ENCODE measurements at places on chromosomes 11 and 22.

GRCh38 chr11:6828103-6828502 is 17.4 kb upstream of the OR10A5 start:
- DNase-seq, result no peak

GRCh38 chr22:23514322-23515038 is 65.6 kb downstream of the IGLL1 start:
- DNase-seq, result no peak

DNA sequence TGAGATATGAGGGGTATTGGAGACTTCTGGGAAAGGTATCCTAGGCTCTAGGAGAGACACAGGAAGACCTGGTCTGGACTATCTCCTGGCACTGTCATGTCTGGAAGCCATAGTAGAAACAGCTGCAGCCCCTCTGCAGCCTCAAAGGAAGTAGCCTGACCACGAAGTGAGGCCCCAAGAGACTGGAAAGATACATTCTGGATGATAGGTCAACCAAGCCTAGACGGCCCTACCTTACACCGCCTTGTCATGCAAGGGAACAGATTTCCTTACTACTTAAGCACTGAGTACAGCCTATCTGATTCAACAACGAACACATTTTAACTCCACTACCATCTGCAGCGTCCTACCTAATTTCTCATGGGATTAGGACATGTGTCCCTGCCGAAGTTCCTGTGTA is 31.1 kb downstream of the UQCR10 start:
- DNase-seq, result no peak

GRCh38 chr11:64918017-64918416 is 1.0 kb upstream of the ATG2A start:
- DNase-seq, result no peak

- no peak for DNase-seq
Observed at GRCh38 chr11:10638316-10638925, 55.1 kb downstream of the IRAG1 start.

DNA sequence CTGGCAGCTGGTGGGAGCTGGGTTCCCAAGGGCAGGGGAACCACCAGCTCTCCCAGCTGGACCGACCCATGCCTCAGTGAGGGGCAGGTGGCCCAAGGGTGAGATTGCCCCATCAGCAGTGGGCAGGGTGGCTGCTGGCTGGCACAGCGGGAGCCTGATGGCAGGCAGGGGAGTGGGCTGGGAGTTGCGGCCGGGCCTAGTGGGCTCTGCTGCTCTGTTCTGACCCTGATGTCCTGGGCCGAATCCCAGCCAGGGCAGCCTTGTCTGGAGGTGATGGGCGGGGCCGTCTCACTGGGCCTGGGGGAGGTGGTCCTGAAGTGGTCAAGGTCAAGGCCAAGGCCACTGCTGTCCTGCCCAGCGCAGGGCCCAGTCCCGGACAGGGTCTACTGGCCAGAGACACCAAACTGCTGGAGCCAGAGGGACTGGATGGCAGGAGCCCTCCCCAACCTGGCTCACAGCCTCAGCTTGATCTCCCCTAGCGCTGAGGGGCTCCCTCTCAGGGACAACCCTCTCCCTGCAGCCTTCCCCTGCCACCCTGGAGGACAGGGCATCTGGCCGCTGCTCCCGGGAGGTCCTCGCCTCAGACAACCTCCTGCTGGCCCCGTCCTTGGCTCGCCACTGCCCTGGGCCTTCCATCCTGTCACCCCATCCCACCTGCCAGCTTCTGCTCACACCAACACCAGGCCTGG is 26.5 kb upstream of the PPARA start:
- no peak for DNase-seq

DNA sequence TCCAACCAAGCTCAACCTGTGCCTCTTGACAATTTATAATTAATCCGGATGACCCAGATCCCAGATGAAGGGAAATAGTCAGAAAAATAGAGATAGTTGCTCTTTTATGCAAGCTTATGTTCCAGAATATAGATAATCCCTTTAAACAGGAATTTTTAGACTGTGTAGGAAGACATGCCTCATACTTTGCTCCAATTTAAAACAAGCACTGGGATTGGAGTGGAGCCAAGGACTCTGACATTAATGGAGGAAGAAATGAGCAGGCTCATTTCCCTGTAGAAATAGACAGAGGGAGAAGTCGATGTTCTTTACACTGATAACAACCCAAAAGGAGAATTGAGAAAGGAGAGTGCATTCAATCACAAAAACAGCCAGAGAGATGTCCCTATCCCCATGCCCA is 70.1 kb upstream of the LRRC55 start:
- no peak for DNase-seq

DNA sequence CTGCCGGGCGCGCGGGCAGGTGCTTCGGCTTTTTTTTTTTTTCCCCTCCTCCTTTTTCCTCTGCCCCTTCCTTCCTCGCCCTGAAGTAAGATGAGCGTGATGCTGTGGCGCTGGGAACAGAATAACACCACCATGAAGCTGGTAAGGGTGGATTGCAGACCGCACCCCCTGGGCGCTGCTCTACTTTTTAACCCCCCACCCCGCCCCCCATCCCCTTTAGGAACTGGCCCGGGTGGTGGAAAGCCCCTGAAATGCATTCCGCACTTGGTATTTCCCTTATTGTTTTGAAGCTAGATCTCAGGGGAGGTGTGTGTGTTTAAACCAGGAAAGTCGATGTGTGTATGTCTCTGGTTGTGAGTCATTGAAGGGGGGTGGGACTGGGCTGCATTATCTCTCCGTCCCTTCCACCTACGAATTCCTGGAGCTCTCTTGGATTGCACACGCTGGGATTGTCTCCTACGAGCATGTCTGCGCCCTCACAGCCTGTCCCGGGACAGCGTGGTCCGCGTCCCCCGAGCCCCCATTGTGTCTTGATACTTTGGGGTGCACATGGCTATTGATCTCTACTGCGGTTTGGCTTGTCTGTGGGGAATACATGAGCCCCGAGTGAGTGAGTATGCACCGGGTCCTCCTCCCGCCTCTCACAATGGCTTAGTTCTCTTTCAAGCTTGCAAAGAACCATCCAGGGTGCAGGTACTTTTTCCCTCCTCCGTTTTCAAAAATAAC is 64.9 kb downstream of the NAV2 start:
- DNase-seq, result no peak

DNA sequence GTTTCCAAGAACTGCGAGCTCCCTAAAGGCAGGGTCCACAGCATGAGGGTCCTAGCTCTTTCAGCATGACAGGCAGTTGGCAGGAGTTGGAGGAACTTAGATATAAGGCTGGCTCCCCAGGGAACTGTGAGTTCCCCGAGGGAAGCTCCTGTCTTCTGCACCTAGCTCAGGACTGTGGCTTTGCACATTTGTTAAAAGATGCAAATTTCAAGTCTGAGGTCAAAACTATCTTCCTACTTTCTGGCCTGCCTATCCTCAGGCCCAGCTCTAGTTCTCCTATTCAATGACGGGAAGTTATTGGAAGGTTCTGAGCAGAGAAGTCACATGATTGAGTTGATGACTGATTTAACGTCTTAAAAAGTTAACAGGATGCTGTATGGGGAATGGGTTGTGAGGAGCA is 11.7 kb upstream of the UCP3 start:
- no peak for DNase-seq

DNA sequence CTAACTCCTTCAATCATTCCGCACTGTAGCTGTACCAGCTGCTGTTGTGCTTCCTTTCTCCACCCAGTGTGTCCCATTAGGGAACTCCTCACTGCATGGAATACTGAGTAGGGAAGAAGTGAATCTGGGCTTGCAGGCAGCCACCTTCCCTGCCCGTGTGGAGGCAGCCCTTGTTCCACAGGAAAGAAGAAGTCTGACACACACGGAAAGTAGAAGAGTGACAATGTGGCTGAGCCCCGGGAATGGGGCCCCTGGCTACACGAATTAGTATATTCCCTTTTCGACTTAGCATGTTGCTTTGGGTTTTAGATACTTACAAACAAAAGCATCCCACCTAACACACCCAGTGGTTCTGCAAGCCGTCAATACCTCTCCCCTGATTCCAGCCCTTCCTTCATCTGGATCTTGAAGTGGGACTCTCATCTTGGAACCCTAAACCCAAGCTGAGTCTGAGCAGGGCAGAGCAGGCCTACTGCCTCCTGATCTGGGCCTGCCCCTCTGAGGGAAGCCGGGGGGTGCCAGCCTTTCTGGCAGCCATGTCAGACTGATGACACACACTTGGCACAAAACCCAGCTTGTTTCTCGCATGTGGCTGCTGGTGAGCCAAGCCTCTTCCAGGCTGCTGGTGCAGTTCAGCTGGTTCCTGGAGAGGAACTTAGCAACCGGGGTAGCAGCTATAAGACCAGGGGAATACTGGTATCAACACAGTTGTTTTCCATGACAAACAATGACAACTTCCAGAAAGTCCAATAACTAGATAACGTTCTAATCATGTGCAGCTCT is 71.6 kb downstream of the C11orf58 start:
- no peak for DNase-seq

GRCh38 chr11:19409307-19409706 is 168.6 kb upstream of the E2F8 start:
- DNase-seq, result no peak

DNA sequence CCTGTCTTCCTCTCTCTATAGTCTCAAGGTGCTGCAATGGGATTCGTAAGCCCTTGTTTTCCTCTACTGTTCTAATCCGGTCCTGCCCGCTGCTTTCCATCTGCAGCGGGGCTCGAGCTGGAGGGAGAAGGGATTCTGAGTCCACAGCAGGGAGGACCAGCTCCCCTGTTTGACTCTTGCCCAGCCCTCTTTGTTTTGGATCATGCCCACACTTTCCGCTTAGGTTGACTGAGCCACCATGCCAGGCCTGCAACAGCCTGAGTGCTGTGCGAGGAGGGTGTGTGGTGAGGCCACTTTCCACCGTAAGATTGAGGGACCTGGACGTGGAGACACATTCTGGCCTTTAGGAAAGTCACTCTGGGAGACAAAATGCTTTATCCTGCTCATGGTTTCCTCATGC is 58.3 kb downstream of the CEP164 start:
- no peak for DNase-seq

DNA sequence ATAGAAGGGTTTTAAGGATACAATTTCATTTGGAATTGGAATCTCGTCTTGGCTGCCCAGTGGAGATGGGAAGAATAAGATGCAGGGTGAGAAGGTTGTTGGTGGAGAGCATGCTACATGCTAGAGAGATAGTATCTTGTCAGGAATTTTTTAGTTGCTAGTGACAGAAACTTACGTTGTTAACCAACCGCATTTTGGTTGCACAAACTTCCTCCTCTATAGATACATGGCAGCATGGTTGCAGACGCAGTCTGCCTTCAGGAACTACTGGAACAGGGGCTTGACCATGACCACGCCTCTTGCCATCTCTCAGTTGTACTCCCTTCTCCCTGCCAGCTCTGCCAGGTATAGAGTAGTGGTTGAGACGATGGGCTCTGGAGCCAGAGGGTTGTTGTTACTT is 13.5 kb upstream of the CCDC90B start:
- no peak for DNase-seq

GRCh38 chr11:37313266-37313665 is 715.2 kb upstream of the RAG2 start:
- no peak for DNase-seq

DNA sequence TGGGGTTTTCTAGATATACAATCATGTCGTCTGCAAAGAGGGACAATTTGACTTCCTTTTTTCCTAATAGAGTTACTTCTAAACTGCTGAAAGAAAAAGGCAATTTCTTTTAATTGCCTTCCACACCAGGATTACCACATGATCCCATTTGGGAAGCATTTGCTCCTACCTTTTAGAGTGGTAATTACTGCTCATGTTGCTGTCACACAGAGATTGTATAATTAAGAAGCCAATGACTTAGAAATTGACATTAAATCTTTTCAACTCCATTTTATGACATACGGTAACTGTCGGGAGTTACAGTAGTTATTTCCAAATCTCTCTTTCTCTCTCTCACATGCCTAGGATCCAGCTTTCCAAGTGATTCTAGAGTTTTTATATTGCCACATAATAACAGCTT is 17.8 kb upstream of the RAG2 start:
- DNase-seq, result no peak

- no peak for DNase-seq
Observed at GRCh38 chr11:34339149-34340064, 18.4 kb downstream of the ABTB2 start.

GRCh38 chr11:67504005-67504949 is 886 bp downstream of the PITPNM1 start:
- DNase-seq, result peak; percentile 25

- no peak for DNase-seq
Observed at GRCh38 chr11:97110376-97110775, 720.6 kb downstream of the JRKL start.

DNA sequence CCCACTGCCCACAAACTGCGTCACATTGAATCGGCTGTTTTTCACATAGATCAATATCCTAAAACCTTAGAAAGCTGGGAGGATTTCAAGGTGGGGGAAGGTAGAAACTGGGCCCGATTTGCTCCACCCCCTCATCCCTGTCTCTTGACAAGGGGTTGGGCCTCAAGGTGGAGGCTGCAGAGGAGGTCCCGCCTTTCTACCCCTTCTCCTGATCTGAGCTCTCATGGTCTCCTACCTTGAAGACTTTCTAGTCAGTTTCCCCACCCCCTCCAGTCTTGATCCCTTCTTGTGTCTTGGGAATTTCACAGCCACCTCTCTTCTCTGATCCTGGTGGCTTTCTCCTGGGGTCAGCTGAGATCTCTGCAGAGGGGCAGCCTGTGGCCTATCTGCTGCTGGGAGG is 4.5 kb upstream of the STARD10 start:
- DNase-seq, result no peak

DNA sequence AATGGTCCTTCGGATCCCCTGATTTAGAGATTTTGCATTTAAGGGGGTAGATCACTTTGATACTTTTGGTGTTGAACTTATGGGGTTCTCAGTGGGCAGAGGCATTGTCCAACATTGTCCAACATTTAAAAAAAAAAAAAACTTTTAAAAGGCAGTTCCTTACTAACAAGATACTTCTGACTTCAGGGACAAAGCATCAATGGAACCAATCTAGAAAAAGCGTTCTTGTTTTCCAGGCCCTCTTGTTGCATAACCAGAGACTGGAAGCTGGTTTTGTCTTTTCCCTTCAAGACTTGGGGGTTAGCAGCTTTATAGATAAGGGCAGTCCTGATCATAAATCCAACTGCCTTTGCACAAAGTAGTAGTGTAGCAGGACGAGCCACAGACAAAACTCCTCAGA is 40.4 kb downstream of the ACER3 start:
- no peak for DNase-seq

DNA sequence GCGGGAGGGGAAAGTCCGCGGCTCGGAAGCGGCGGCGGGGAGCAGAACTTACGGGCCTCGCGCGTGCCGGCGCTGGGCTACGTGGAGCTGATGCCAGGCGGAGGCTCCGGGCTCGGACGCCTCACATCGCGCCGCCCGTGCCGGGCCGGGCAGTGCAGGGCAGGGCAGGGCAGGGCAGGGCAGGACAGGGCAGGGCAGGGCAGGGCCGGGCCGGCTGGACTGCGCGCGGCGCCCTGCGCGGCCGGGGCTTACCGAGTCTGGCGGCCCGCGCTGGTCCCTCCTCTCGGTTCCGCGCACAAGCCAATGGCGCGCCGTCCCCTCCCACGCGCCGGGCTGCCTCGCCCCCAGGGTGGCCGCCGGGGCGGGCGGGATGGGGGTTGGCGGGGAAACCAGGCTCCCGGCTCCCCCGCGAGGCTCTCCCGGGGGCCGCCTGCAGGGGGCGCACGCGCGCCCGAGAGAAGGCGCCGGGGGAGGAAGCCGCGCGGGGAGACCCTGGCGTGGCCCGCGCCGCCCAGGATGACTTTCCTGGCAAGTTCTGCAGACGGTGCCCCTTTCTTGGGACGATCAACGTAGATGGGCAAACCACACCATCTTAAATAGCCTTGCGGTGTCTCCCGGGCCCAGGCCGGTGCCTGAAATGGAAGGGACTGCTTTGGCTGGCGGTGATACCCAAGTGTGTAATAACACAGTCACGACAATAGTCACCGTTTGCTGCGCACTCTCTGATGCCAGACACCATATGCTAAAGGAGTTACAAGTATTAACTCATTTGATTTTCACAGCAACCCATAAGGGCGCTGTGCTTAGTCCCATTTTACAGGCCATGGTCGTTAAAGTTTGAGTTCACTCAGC is at the start of gene TP53I11:
TSS of gene TP53I11 (minus strand) at position 259 of the 852 bp plus-strand sequence. CDS start 12,548 bp downstream, outside the sequence.
- DNase-seq, result peak; percentile 71
